Right forelimb (tissue), 1 donor: ENCODE measurements at places on chromosomes 3 and 15.

GRCh38 chr3:140206196-140207040 lies 271.4 kb downstream of the CLSTN2 start:
- no peak for DNase-seq

DNA sequence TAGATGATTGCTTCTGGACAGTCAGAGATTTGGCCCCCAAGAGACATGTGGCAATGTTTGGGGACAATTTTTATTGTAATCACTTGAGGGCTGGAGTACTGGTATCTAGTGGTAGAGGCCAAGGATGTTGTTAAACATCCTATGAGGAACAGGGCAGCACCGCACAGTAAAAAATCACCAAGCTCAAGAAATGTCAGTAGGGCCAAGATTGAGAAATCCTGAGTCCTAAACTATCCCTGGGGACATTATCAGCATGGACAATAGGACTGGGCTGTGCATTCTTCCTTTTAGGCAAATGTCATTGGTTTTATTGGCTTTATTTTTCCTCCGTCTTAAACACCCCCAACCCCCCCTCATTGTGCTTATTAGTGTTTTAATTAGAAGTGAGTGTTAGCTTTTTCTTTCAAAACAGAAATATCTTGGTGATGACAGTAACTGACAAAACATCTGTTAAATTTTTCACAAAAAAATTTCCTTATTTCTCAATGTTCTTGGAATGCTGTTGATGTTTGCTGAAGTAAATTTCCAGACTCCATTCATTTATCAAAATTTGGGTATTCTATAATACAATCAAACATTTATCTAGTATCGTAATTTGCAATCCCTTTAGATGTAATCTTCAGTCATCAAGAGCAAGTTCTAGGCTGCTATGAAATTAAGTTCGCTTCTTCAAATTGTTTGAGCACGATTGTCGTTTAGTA lies 944.4 kb downstream of the VGLL3 start:
- no peak for DNase-seq

DNA sequence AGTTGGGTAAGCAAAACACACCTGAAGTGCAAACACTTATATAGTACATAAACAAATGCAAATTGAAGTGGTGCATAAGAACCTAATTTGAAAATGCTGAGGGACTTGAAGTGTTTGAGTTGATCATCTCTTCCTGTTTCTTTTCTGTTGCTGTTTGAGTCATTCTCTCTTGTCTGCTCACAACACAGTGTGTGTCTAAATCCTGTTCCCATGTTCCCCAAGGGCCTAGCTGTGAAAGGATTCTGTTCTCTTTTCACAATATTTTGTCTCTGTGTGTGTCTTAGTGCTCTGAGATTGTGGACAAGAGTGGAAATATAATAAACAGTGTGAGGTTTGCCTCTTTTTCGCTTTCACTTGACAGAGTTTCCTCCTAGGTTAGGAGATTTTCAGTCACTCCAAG lies 6.1 kb downstream of the CD96 start:
- no peak for DNase-seq

GRCh38 chr3:77096145-77096544 lies 56.2 kb downstream of the ROBO2 start:
- no peak for DNase-seq

- DNase-seq, result peak; percentile 47
Measured at GRCh38 chr3:25000971-25001591, 427.0 kb upstream of the RARB start.

DNA sequence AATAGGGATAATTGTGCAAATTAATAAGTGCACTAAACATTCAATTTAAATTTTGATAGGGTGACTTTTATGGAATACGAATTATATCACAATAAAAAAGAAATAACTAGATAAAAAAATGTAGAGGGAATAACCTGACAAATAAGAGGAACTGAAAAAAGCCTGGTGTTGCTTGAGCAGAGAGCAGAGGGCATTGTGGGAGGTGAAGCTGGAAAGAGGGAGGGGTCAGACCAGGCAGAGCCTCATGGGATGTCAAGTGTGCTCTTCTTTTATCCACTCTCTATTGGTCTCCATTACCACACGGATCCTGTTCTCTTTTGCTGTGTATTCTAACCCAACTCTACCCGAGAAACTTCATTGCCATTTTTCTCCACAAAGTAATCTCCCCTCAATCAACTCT lies 264.0 kb upstream of the CRBN start:
- DNase-seq, result no peak

- DNase-seq, result no peak
Measured at GRCh38 chr15:27486051-27486450, 515.1 kb downstream of the GABRG3 start.

DNA sequence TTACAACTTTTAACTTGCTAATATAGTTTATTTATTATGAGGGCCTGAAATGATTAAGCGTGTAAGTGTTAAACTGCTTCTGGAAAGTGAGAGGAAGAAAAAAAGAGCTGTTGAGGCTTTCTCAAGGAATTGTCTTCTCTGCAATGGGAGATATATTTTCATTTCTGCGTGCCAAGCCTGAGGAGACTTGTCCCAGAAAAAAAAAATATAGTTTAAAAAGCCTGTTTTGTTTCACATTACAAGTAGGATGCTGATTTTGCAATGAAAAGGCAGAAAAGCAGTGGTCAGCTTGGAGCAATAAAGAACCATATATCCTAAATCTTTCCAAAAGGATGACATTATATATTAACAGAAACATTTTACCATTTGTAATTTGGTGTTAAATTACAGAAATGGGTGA lies 115.5 kb downstream of the GMNC start:
- no peak for DNase-seq

DNA sequence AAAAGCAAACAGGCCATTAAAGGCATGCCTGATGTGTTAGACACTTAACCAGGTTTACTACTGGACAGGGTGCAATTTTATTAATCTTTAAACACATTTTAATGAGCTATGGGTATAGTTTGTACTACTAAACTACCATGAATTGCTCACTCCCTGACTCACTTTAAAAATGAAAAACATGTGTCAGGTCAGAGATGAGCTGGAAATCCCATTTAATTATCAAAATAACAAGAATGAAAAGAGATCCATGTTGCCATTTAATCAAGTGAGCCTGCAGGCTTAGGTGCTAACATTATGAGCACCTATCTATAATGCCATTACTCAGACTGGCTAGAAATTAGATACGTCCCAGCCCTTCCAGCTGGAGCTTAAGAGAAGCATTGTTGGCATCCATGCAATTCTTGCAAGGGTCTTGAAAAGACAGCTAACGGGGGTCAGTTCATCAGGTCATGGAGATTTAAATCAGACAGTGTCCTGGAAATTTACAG lies 224.4 kb downstream of the THRB start:
- no peak for DNase-seq

- DNase-seq, result no peak
Measured at GRCh38 chr3:155190691-155191090, 102.8 kb downstream of the STRIT1 start.

GRCh38 chr3:131386429-131387165 lies 5.0 kb downstream of the NUDT16 start:
- no peak for DNase-seq

DNA sequence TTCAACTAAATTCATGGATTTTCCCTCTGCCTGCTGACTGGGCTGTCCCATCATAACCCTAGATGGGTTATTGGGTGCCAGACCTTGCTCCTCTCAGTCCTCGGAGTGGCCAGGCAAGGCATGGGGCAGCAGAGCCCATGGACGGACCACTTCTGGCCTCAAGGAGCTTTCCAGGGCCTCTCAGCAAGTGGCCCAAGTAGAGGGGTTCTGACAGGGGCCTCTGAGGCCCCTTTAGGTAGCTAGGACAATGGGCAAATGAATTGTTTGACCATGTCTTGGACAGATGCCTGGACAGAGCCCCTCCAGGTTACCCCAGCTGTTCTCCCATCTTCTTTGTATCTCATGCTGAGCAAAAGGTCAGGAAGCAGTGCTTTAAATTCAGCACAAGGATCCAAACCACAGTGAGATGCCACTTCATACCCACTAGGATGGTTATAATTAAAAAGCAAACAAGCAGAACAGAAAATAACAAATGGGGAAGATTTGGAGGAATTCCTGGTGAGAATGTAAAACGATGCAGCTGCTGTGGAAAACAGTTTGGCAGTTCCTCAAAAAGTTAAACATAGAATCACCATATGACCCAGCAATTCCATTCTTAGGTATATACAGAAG lies 61.6 kb downstream of the SPSB4 start:
- DNase-seq, result no peak

- no peak for DNase-seq
Measured at GRCh38 chr3:49461443-49462171, 8.5 kb upstream of the DAG1 start.

GRCh38 chr15:95826412-95827195 lies 503.9 kb upstream of the NR2F2 start:
- no peak for DNase-seq

GRCh38 chr3:188294823-188295487 lies 141.0 kb downstream of the LPP start:
- no peak for DNase-seq

DNA sequence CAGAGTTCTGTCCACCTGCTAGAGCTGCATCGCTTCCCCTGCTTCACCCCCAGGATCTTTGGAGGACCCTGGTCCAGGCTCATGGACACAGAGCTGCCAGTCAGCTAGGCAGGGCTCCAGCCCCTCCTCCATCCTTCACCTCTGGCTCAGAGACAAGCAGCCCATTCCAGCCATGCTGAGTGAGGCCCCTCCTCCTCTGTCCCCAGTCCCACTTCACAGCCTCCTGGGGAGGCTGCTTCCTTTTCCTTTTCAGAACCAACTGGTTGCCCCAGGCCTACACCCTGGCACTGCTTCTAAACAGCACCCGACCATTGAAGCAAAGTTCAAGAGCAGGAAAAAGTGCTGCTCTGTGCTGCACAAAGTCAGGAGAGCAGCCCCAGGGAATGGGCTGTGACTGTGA lies 22.2 kb downstream of the IQSEC1 start:
- no peak for DNase-seq

DNA sequence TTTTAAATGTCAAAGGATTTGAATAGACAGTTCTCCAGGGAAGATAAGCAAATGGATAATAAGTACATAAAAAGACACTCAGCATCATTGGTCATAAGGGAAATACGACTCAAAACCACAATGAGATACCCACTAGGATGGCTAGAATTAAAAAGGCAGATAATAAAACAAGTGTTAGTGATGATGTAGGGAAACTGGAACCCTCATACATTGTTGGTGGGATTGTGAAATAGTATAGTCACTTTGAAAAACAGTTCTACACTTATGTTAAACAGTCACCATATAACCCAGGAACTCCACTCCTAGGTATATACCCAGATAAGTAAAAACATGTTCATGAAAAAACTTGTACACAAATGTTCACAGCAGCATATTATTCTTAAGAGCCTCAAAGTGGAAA lies 72.5 kb downstream of the GPR156 start:
- no peak for DNase-seq

DNA sequence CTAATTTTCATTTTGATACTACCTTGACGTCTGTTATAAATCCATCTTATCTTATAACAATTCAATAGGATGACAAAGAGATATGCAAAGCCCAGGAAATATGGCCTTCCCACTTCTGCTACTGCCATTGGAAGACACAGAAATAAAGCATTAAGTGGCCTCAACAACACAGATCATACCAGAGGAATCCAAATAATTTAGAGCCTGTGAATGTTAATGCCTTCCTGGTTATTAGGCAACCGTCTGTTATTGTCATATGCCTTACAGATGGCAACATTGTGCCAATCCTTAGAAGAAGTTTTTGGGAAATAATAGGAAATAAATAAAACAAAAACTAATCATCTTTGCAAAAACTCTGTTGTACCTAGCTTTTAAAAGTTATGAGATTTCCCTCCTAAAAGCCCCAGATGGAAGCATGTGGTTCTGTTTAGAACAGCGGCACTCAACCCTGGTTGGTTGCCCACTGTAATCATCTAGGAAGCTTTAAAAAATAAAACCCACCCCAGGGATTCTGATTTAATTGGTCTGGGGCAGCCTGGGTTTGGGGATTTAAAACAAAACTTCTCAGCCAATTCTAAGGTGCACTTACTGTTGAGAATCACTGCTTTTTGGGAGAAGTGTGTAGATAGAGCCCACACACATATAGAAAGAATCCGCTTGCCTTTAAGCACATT lies 704.8 kb upstream of the CFAP20DC start:
- DNase-seq, result no peak

- no peak for DNase-seq
Measured at GRCh38 chr15:66581972-66582537, 16.3 kb upstream of the LCTL start.
